ENCODE measurements at places on chromosomes 2 and 18.

DNA sequence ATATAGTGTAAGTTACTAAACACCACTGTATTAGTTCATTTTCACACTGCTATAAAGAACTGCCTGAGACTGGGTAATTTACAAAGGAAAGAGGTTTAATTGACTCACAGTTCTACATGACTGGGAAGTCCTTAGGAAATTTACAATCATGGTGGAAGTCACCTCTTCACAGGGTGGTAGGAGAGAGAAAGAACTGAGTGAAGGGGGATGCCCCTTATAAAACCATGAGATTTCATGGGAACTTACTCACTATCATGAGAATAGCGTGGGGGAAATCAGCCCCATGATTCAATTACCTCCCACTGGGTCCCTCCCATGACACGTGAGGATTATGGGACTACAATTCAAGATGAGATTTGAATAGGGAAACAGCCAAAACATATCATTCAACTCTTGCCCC lies 618.0 kb downstream of the NYAP2 start:
- no peak for DNase-seq

GRCh38 chr2:160257041-160257742 lies 57.1 kb upstream of the ITGB6 start:
- no peak for DNase-seq

DNA sequence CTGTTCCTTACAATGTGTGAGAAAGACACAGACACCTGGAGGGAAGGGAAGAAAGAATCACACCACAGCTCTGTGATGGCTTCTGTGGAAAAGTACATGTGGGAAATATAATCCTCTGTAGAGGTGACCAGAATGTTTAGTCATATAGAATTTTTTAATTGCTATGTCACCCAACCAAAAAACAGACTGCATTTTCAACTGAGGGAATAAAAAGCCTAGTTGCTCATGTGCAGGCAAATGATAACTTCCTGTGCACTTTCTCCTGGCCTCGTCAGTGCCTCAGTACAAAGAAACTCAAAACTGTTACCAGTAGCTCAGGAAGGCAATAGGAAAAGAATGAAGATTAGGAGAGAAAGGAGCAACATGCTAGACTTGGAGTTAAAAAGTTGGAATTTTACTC lies 326.8 kb downstream of the OSR1 start:
- no peak for DNase-seq

GRCh38 chr18:21049306-21049705 lies 62.3 kb downstream of the ROCK1 start:
- DNase-seq, result no peak

- no peak for DNase-seq
Measured at GRCh38 chr18:68839701-68840100, 41.8 kb downstream of the CCDC102B start.

DNA sequence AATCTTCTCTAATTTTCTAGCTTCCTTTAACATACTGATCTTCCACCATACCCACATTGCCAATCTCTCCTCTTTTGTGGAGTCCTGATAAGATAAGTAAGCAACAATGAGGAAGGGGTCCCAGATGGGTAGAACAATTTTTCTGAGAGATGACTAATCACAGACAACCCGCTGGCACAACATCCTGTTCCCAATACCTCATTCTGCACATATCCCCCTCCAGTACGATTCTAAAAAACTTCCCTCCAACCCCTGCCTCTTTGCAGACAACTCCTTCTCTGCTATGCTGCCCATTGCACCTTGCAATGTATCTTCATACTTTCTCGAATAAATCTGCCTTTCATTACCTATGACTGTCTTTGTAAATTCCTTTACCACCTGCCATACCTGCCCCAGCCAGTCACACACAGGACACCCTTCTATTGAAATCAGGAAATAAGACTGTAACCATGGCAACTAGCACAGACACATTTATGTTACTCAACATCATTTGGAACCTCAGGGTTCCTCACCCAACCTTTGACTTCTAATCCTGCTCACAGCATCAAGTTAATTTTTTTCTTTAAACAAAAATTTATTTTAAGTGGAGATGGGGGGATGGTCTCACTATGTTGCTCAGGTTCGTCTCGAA lies 7.4 kb upstream of the EXOC6B start:
- no peak for DNase-seq

- no peak for DNase-seq
Measured at GRCh38 chr2:67108231-67108630, 288.9 kb upstream of the ETAA1 start.

All from activated CD4-positive, alpha-beta T cell treated with anti-CD3 and anti-CD28 coated beads, Interleukin-2, amount 10 ng/mL, durations not matched to agents 7 days and 5 days (primary cell).